ENCODE measurements at places on chromosomes 11 and 22. TPM values are rescaled to one million over a fixed set of nuclear protein-coding genes. Genes with fewer than 3 reads are reported as not detected.

Gene ENTHD1
- not detected for total RNA-seq

Gene RBMXL2
- total RNA-seq: not detected

Gene PRDX5
- total RNA-seq: 165 TPM

Gene PLEKHA7
- total RNA-seq: 167 TPM

Gene MS4A6A
- total RNA-seq: not detected

Gene LMNTD2
- total RNA-seq: 7.2 TPM

Gene MMP1
- 33.5 TPM for total RNA-seq

Gene OR2D2
- not detected for total RNA-seq

All from Calu3 (cell line).